ENCODE measurements at places on chromosomes 13 and 19.

DNA sequence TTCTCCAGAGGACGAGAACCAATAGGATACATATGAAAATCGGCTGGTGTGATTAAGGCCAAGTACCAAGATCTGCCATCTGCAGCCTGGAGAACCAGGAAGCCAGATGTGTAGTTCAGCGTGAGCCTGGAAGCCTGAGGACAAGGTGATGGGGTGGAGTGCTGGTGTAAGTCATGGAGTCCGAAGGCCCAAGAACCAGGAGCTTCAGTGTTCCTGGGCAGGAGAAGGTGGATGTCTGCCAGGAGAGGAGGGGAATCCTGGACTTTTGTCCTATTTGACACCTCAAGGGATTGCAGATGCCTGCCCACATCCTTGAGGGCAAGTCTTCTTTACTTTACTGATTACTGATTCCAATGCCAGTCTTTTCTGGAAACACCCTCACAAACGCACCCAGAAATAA, 71.5 kb downstream of the SPATA13 start:
- DNase-seq, result no peak

DNA sequence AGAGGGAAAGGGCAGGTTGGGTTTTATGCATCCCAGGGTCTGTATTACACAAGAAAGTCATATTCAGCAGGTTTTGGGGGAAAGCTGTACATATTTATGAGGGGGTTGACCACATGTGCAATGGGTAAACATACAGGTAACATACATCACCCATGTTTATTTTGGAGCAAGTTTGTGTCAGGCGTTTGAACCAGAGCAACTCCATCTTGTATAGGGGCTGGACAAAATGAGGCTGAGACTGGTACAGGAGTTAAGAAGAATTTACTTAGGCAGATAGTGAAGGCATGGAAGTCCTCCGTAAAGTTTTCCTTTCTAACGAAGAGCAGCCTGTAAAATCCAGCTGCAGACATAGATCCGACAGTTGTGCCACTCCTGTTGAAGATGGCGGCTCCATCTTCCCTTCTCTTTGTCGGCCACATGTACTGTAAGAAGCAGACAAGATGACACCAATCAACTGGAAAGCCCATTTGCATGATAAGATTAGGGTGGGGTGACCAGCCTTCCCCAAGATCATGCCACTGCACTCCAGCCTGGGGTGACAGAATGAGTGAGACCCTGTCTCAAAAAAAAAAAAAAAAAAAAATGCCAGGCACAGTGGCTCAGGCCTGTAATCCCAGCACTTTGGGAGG, 4.7 kb upstream of the NUDT19 start:
- no peak for DNase-seq

- DNase-seq, result no peak
Measured at GRCh38 chr13:99228737-99229691, 28.4 kb downstream of the UBAC2 start.

- DNase-seq, result no peak
Measured at GRCh38 chr19:18532168-18532890, 10.5 kb upstream of the ELL start.

GRCh38 chr19:13668964-13669363, 95.4 kb upstream of the MRI1 start:
- DNase-seq, result no peak

GRCh38 chr13:53165261-53165660, 136.6 kb downstream of the OLFM4 start:
- no peak for DNase-seq

GRCh38 chr13:104408733-104409132, 1342.5 kb upstream of the SLC10A2 start:
- DNase-seq, result no peak

Measured in cerebellar cortex (tissue), 1 donor.